ENCODE measurements at places on chromosomes 12 and 14.
A peak's percentile ranks its signal among the peaks of the same experiment; 100 is the strongest.

- no peak for DNase-seq
These were observed 30.8 kb downstream of the TTC7B start for GRCh38 chr14:90785471-90785870.

DNA sequence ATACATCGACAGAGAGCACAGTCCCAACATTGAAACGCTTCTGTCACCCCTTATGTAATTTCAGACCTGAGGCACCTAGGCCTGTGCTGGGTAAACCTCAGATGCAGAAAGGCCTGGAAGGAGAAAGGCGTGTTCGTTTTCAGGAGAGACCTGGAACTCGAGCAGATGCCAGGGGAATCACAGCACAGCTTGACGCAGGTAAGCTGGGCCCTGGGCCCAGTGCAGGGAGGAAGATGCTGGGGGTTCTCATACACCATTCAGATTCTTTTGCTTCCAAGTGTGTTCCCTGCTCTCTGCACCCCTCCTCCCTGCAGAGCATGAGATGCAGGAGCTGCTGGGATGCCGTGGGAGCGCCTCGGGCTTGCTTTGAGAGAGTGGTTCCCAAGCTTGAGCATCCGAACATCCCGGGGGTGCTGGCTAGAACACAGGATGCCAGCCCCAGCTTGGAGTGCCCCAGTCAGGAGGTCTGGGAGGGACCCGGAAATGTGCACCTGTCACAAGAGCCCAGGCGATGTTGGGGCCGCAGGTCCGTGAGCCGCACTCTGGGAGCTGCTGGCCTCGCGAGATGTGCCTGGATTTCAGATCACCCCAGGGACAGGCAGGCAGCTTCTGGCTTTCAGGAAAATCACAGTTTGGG lies 35.9 kb downstream of the FZD10 start:
- DNase-seq, result no peak

- DNase-seq, result no peak
These were observed 20.5 kb downstream of the VCPKMT start for GRCh38 chr14:50095895-50096294.

- no peak for DNase-seq
These were observed 15.2 kb upstream of the WNT5B start for GRCh38 chr12:1613860-1614259.

DNA sequence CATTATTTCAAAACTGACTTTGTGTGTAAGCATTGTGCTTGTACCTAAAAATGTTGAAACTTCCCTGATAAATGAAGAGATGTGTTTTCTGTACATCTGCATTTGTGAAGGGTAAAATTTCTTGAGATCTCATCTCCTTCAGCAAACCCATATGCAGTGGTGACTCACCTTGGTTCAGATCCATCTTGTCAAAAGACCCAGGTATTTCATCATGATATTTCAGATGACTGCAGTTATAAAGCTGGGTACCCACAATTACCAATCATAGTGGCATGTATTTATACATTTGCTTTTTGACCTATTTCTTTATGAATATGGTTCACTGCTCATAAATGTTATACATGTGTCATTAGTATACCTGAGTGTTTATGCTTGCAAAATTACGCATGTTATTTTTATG lies 1213.6 kb downstream of the GALC start:
- DNase-seq, result no peak

DNA sequence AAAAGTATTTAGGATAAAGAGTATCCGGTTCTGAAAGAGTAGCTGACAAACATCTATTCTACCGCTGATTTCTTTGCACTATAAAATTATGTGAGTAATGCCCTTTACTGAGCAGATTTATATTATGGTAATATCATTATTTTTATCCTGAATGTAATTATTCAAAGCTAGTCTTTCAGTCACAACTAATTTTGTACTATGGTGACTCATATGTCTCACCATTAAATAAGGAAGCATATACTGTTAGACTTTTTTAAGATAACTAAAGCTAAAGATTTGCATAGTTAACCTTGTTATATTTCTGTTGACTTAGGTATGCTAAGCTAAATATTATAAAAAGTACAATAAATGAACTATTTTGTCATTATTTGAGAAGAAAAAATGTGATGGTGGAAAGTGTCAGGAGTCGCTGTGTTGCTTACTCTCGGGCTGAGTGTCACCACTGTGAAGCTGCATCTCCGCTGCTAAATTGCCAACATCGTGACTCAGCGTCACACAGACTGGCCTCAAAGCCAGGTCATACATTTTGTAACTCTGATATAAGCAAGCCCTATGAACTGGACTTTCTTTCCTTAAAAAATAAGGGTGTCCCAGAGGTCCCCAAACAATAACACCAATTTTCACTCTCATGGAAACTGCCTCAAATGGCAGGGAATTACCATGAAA lies 69.1 kb upstream of the SSTR1 start:
- no peak for DNase-seq

DNA sequence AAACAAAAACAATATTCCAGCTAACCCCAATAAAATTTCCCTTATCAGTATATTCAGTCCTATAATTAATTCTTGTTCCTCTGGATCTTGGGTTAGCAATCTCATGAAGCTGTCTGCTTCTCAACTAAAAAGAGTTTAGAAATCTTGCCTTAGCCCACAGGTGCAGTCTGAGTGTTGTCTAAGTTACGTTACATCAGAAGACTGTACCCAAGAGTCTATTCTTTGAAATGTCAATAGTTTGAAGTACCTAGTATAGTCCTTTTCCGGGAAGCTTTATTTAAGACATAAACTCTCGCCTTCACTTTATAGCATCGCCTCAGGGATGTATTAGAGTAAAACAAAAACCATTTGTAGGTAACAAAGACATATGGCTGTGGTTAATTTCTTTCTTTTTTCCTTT lies 465.1 kb downstream of the FUT8 start:
- DNase-seq, result no peak

DNA sequence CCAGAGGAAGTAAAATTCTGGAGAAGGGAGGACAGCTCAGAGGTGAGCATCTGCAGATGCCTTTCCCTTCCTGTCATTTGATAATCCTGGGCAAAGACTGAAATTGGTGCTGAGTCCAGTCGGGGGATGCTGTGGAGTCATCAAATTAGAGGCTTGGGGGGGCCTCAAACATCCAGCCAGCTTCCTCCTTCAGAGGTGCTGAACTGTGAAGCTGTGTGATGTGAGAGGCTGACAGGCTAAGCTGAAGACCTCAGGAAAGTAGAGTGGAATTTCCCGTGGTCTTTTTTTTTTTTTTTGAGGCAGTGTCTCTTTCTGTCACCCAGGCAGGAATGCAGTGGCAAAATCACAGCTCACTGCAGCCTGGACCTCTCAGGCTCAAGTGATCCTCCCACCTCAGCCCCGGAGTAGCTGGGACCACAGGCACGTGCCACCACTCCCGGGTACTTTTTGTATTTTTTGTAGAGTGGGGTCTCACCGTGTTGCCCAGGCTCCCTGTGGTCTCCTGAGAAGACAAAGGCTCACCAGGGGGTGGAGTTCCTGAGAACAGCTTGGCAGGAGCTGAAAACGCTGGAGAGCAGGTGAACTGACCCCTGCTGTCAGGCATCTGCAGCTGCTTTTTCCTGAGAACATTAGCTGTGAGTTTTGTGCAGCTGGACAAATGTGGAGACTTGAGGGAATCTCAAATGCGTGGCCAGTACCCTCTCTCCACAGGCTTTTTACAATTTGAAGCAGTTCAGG lies 6.1 kb upstream of the TCL1B start:
- DNase-seq, result no peak

DNA sequence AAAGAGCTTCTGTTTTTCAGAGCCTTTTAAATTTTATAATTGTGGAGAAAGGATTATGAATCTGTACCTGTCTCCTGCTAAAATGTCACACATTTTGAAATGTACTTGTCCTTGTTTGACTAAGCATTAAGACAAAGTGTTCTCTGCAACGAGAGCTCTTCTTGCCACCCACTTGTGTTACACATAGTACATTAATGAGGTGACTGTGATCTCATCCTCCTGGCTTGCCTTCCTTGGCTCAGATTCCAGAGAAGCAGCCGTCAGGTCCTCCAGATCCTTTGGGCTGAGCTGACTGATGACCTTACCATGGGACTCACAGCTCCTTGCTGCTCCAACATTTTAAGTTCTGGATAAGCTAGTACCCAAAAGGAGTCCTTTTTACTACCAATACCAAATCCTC lies 81.4 kb downstream of the BBS10 start:
- no peak for DNase-seq

- no peak for DNase-seq
These were observed 13.6 kb downstream of the PDE6H start for GRCh38 chr12:14986449-14986848.

DNA sequence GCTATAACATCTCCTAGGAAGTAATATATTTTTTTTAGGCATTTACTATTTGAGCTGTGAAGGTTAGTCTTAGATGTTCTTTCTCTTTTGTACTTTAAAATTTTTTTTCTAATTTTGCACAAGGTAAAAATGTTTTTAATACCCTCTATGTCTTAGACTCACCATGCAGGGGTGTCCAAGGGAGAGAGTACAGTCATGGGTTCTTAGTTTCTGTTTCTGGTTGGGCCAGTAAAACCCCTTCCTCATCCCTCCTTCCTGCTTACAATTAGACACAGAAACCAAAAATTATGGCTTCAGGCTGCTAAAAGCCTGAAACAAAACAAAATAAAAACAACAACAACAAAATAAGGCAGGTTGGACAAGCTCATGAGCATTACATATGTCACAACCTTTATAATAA lies 193.0 kb downstream of the SYT1 start:
- DNase-seq, result no peak

- no peak for DNase-seq
These were observed 610.0 kb upstream of the LMO3 start for GRCh38 chr12:17215759-17216570.

- no peak for DNase-seq
These were observed 146.4 kb upstream of the FKBP4 start for GRCh38 chr12:2648406-2648805.

- no peak for DNase-seq
These were observed 25.8 kb downstream of the GPR135 start for GRCh38 chr14:59439256-59439965.

DNA sequence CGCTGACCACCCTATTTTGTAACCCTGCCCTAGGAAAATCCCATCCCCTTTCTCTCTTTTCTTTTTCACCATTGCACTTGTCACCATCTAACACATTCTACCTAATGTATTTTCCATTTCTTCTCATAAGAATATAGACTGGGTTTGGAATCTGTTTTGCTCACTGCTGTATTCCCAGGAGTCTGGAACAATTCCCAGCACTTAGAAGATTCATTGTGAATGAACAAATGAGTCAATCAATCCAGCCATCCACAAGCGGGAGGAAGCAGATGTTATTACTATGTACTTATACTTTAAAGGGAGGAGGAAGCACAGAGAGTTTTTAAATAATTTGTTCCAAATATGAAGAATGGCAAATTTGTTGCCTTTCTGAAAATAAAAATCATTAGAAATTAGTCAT lies 142.1 kb downstream of the KIF21A start:
- no peak for DNase-seq

DNA sequence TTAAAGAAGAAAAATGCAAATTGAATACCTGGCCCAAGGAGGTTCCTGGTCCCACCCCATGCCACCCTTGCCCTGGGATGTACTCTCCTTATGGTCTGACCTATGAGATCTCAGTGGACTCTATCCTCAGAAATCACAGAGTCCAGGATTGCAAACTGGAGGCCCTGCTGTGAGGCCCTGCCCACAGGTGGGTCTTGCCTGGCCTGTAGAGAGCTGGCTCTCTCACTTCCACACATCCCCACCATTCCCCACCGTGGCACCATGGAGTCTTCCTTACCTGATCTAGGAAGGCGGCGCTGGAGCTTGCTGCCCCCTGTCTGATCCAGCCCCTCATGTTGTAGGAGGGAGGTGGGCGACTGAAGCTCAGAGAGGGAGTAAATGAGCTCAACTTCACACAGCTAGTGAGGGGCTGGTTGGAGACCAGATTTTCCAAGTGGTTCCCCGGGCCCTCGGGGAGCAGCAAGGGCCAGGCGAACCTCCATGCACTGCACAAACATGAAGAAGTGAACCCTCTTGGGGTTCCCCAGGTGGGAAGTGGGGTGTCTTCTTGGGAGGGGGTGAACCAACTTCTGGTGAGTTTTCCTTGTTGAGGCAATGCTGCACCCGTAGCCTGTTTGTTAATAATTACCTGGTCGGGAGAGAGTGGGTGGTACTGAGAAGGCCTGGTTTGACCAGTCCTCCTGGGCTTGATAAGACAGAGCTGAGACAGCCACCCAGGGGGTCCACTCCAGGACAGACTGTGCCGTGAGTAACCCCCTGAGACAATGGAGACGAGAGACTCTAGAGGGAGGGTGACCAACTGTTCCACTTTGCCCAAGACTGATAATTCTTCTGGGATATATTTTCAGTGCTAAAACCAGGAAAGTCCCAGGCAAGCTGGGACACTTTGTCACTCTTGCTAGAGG lies at the start of gene SERPINA4:
Gene SERPINA4 (plus strand): TSS at position 692 of the 905 bp plus-strand sequence. CDS start 2,041 bp downstream, outside the sequence.
- DNase-seq, result no peak

- DNase-seq, result peak; percentile 26
These were observed 92.8 kb upstream of the TMTC2 start for GRCh38 chr12:82593901-82594396.

DNA sequence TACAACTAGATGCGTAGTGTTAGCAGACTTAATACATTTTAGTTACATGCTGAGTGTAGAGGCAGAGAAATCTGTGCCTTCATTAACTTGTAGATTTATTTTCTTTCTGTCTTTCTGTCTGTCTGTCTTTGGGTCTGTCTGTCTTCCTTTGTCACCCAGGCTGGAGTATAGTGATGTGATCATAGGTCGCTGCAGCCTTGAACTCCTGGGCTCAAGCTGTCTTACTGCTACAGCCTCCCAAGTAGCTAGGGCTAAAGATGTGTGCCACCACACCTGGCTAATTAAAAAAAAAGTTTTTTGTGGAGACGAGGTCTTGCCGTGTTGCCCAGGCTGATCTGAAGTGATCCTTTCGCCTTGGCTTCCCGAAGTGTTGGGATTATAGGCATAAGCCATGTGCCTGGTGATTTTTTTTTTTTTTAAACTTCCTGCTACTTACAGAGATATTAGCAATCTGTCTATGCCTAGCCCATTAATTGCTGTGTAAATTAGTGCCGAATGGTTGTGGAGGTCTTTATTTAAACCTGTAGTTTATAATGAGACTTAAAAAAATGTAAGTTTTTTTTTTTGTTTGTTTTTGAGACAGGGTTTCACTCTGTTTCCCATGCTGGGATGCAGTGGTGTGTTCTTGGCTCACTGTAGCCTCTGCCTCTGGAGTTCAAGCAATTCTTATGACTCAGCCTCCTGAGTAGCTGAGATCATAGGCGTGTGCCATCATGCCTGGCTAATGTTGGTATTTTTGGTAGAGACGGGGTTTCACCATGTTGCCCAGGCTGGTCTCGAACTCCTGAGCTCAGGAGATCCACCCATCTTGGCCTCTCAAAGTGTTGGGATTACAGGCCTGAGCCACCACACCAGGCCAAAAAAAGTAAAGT lies 22.8 kb downstream of the ERC1 start:
- DNase-seq, result no peak

GRCh38 chr12:80087486-80088213 lies 11.7 kb upstream of the OTOGL start:
- DNase-seq, result no peak

- no peak for DNase-seq
These were observed 538.0 kb upstream of the ATP2B1 start for GRCh38 chr12:90246688-90247087.

DNA sequence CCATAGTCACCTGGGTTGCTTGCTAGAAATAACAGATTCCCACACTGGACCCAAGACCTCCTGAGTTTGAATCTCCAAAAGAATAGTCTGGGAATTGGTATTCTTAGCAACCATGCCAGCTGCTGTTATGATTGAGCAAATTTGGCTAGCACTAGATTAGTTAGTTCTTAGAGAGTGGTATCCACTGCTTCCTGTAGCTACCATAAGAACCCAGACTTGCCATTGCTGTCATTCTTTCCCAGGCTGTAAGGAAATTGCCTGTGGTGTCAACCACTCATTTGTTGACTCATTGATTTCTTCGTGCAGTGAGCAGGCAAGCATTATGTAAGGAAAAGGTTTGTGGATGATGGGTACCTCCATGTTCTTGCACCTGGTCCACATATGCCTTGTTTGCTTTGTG lies 201.8 kb upstream of the RGS6 start:
- DNase-seq, result no peak
